ENCODE measurements at places on chromosomes 5 and 9.

DNA sequence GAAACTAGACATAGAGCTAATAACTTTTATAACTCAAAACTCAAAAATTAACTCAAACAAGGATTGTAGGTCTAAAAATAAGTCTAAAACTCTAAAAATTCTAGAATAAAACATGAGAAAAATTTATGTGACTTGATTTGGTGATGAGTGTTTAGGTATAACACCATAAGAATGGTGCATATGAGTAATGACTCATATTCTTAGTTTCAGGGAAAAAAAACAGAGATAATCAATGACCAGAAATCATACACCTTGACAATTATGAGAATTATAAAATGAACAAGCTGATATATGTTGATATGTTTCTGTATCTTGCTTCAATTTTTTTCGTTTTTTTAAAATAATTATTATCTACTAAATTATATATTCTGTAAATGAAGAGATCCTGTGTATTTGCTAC, 541.2 kb downstream of the PTPRD start:
- DNase-seq: no peak

- no peak for DNase-seq
These were observed 4.1 kb downstream of the EDF1 start for GRCh38 chr9:136861874-136862457.

DNA sequence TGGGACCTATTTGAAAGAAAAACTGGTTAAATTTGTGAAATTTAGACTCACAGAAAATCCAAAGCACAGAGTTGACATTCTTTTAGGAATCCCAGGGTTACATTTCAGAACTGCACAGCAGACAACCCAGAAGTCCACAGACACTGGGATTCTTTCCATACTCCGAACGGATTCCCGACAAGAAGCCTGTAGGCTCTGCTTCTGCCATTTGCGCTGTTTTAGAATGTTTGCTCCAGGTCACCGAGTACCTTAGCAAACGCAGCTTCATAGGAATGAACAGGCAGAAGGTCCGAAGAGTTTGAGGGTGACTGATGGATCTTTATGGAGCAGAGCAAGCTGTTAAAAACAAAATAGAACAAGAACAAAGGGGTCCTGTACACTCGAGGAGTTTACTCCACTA, 84.5 kb upstream of the NFIB start:
- no peak for DNase-seq

DNA sequence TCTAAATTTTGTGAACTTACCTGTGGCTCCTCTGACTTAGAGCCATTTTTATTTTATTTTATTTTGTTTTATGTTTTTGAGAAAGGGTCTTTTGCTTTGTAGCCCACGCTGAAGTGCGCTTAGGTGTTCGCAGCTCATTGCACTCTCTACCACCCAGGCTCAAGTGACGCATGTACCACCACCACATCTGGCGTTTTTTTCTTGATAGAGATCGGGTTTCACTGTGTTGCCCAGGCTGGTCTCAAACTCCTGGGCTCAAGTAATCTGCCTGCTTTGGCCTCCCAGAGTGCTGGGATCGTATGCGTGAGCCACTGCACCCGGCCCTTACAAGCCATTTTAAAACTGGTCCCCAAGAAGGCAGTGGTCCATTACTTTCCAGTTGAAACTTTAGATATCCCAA, 18.5 kb downstream of the MATR3 start:
- no peak for DNase-seq

DNA sequence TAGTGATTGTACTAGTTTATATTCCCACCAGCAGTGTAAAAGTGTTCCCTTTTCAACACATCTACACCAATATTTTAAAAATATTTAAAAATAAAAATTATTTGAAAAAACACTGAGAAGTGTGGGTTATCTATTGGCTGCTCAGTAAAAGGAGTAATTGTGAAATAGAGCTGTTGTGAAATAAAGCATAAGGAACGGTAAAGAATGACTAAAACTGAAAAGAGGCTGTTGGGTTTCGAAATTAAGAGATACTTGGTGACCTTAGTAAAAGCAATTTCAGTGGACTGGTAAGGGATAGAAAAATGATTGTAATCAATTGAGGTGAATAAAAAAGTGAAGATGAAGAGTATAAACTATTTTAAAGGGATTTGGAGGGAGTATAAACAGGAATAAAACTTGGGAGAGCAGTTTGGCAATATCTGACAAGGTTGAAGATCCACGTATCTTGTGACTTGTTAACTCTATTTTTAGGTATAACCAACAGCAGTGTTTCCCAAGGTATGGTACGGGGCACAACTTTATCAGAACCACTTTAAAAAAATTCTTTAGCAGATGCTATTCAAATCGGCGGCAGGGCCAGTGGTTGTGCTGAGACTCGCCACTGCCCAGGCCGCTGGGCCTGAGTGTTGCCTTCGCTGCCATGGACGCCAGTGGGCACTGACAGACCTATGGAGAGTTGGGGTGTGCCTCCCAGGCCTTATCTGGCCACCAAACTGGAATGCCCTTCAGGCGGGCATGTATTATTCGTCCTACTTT, 63.3 kb downstream of the TMEM38B start:
- no peak for DNase-seq

DNA sequence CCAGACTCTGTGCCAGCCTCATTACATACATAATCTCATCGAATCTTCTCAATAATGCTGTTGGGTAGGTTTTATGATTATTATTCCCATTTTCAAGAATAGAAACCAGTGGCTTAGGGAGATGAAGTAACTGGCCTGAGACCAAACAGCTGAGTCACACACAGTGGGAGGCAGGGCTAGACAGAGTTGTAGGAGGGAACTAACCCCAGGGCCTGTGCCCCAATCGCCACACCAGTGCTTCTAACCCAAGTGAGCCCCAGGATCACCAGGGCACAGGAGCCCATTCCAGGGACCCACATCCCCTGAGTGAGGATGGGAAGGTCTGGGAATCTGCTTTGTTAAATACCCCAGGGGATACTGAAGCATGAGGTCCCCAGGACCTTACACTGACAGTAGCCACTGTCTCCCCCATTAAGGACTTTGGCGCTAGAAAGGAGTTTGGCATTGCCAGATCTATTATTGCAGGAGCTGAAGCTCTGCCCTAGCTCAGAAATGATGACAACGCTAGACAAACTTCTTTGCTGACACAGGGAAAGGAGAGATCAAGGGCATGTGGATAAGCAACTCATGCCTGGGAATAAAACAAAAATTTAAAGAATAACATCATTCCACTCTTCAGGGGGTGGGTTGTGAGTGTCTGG, 63.8 kb upstream of the PPARGC1B start:
- no peak for DNase-seq

DNA sequence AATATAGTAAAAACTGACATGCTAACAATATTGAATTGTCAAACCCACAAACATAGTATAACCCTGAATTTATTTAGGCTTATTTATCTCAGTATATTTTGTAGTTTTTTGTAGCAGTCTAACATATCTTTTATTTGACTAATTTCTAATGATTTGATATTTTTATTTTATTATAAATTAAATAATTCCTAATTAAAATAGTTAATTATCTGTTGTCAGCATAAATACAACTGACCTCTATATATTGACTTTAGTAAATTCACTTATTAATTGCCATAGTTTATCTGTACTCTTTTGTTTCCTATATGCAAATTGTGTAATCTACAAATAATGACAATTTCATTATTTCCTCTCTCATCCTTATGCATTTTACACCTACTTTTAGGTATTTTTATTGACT, 215.1 kb upstream of the KIF2A start:
- no peak for DNase-seq

- DNase-seq: no peak
These were observed 156.4 kb upstream of the ADRA1B start for GRCh38 chr5:159759791-159760290.

DNA sequence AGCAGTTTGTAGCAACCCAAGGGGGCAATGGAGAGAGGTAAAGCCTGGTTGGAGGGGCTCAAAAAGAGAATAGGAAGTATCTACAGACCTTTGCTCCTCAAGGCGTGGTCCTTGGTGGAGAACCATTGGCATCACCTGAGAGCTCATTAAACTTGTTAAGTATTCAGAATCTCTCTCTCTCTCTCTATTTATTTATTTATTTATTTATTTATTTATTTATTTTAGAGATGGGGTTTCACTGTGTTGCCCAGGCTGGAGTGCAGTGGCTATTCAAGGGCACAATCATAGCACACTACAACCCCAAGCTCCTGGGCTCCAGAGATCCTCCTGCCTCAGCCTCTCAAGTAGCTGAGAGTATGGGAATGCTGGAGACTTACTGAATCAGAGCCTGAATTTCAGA, 193.1 kb upstream of the ADCY2 start:
- DNase-seq: no peak

- no peak for DNase-seq
These were observed 162.5 kb downstream of the CD180 start for GRCh38 chr5:67033880-67034651.

Measured in stimulated activated CD8-positive, alpha-beta memory T cell treated with anti-CD3 and anti-CD28 coated beads, Interleukin-2, amount 100 ng/mL, for 1 hour (primary cell).